ENCODE measurements at places on chromosomes 12 and 14.

GRCh38 chr12:26116829-26117715, 7.8 kb downstream of the BHLHE41 start:
- DNase-seq, result no peak

- DNase-seq, result no peak
These were observed 363.5 kb downstream of the TMEM121 start for GRCh38 chr14:105889666-105890473.

GRCh38 chr12:13386323-13387039, 190.0 kb downstream of the EMP1 start:
- no peak for DNase-seq

DNA sequence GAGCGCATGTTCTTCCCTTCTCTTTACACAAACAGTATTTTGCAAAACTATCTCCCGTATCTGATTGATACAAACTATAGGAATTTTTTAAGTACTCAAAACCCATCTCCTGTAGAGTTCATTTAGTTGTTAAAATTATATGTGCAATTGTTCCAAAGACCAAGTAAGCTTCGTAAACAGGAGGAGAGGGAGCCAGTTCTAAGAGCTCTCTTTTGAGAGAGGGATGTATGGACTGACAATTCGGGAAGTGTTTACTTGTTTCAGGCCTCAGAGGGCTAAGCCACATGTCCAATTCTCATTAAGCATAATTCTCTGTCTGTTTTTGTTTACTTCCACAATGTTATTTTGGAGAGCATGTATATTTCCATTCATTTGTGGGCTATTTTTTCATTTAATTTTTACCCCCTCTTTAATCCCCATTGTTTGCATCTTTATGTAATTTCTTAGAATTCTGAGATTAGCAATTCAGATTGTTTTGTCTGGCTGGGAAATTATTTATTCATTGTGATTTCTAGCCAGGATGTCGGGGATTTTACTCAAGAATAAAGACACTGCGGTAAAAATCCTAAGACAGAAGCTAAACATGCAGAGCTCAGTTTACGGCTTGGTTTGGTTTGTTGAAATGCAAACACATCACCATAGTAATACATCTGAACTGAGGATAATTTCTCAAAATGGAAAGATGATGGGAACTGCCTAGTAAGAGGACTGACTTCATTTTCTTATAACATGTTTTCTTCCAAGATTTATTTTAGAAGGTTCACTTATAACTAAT, 126.8 kb downstream of the KCNK10 start:
- DNase-seq, result no peak

- no peak for DNase-seq
These were observed 27.5 kb downstream of the ADGRD1 start for GRCh38 chr12:130981074-130981742.

- no peak for DNase-seq
These were observed 118.9 kb downstream of the C12orf75 start for GRCh38 chr12:105449431-105449830.

GRCh38 chr12:65827827-65828231, 3.5 kb downstream of the HMGA2 start:
- DNase-seq, result no peak

GRCh38 chr12:65156366-65156841, 13.0 kb upstream of the LEMD3 start:
- no peak for DNase-seq

GRCh38 chr14:99264691-99265450, 7.1 kb downstream of the BCL11B start:
- no peak for DNase-seq

All from nephron progenitor cell (in vitro differentiated cells).